ENCODE measurements at places on chromosomes 3 and 15.
A peak's percentile ranks its signal among the peaks of the same experiment; 100 is the strongest.

GRCh38 chr3:19866751-19867347 lies 67.2 kb downstream of the EFHB start:
- peak; percentile 20 for DNase-seq

DNA sequence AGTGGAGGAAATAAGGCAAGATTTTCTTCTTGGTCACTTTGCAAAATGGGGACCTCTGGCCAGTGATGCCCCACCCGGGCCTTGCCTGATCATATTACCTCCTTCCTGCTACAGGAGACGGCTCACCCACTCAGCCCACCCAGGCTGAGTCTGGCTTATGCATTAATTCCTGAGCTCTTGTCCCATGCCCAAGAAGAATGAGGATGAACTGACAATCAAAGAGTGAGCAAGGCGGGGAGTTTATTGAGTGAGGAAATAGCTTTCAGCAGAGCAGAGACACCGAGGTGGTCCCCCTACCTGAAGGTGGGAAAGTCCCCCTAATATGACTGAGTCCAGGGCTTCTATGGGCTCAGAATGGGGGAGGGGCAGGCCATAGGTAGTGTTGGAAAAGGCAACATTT lies 107.5 kb downstream of the EOMES start:
- no peak for DNase-seq

DNA sequence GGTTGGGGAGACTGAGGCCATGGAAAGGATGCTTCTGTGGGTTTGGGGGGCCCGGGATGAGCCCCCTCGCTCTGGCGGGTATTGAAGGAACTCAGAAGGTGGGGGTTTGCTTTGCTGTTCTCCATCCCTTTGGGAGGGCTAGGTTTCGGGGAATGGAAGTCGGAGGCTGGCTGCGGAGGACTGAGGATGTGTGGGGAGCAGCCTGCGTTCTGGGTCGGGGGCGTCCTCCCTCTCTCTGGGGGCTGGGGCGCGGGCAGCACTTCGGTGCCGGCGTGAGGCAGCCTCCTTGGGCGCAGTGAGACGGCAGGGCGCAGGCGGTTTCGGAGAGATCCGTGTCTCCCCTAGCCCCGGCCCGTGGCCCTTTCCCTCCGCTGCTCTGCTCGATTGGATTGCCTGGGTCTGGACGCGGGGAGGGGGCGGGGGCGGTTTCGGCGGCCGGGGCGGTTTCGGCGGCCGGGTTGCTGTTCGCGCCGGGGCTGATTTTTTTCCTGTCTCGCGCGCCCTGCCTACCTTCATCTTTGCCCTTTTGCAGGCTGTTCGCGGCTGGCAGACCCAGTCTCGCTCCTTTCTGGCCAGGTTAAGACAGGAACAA lies 1.4 kb downstream of the PTPRG start:
- DNase-seq: no peak

GRCh38 chr3:13683288-13683687 lies 134.4 kb downstream of the FBLN2 start:
- DNase-seq: no peak

DNA sequence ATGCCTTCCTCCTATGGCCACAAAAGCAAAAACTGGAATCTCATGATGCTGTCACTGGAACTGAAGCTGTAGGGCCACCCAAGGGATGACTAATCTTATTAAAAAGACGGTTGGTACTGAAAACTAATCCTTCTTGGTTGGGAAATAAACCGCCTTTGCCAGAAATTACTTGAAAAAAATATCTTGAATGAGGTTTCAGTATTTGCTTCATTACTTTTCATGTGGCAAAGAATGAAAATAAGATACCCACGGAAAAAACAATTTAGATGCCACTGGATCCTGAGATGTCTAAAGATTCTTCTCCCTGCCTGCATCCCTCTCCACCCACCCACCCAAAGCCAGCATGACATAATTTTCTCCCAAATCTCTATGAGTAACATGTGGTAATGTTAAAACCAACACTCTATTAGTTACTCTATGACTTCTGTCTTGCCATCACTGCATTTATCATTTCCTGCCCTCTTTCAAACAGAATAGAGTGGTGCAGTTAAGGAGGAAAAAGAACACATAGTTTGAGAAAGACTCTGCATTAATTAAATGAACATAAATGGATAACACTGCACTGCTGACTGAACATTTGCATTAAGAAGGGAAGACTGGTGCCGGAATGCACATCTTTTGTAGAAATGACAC lies 111.8 kb upstream of the DPH6 start:
- DNase-seq: no peak

DNA sequence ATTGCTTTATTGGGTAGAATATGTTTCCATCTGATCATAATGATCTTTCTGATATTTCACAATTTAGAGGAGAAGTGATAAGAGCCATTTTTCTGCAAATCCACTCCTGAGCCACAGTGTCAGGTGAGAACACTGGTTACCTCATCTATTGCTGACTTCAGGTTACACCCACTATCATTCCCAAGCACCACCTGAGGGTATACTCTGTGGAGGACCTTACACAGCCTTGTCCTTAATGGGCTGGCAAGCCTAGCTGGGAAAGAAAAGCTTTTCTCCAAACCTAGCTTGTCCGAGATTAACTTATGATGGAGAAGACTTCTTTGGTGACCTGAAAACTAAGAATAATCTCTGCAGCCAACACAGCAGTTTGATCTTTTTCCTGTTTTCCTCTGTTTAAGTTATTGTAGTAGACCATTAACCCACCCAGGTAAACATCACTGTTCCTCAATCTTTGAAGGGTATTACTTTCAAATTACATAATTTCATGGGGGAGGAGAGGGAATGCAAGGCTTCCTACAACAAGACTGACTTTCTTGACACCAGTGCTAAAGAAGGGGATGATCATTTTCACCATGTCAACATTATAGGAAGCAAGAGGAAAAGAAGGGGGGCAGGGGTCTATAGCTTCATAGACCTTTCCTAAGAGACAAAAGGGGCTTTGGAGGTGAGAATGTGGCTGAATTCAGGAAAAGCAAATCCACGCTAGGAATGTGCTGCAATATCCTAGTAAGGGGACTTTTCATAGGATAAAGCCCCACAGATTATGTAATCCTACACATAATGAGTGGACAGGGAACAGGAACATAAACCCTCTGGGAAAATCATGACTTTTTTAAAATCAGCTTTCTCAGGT lies 1.7 kb downstream of the NCEH1 start:
- DNase-seq: no peak

- DNase-seq: peak; percentile 29
These were observed 11.0 kb upstream of the CTNNB1 start for GRCh38 chr3:41188306-41188705.

- DNase-seq: no peak
These were observed 496.9 kb upstream of the SUCLG2 start for GRCh38 chr3:68151359-68151758.

DNA sequence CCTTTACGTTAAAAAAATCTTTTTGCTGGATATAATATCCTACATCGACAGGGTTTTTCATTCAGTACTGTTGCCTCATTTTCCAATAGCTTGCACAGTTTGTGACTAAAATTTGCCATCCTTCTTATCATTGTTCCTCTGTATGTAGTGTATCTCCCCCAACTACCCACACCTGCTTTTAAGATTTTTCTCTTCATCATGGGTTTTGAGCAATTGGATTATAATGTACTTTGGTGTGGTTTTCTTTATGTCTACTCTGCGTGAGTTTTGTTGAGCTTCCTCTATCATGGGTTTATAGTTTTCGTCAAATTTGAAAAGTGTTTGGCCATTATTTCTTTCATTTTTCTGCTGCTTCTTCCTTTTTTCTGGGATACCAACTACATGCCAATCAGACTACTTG lies 39.6 kb upstream of the MEF2A start:
- DNase-seq: no peak

GRCh38 chr15:58070801-58071418 lies 5.4 kb upstream of the ALDH1A2 start:
- DNase-seq: peak; percentile 31

GRCh38 chr3:169615833-169616232 lies 47.7 kb downstream of the MECOM start:
- no peak for DNase-seq

GRCh38 chr3:156218353-156218744 lies 98.0 kb downstream of the KCNAB1 start:
- DNase-seq: no peak

DNA sequence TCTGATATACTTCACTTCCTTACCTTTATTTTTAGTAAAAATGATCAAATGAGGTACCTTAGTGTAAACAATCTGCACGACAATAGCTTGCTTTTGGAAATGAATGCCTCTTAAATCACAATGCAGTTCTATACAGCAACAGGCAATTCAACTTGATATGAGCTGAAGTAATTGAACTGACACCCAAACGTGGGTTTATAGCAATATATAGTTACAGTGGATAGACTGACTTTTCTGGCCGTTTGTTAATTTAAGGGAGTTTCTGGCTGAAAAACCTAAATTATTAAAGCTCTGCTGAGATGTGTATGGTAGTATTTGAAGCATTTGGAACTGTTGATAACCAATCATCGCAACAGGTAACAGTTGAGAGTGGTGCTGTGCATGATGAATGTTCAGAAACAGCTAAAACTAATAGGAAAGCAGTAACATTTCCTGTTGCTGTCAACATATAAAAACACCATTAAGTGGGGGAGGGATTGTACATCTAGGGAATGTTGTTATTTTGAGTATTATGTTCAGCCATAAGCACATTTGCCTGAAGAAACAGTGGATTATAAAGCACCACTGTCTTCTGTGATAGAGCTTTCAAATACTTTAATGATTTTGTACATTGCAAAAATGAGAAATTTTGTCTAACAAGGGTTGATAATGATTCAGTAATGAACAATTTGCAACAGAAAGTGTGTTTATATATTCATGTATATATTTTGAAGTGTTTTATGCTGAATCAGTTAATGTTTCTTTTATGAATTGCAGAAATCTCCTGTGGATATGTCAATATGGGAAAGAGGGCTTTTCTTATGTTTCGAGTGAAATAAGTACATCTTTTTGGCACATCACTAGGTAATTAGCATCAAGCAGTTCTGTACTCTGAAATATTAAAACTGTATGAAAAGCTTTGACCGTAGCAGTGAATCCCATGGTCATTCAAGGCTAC lies 176.1 kb downstream of the TCF12 start:
- no peak for DNase-seq

DNA sequence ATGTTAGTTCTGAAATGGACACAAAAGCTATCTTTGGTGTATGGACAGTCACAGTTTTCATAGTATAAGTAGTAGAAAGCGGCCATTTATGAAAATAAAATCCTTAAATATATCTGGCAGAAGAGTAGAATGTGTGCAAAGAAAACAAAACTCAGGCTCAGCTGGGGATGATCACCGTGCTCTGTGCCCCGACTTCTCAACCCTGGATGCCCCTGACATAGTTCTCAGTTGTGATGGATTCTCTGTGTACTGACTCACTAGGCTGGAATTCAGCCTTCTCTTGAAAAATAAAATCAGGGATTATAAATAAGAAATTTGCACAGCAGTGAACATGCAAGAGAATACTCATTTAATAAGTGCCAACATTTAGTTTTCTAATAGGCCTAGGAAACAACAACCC lies 925.1 kb upstream of the NR2F2 start:
- no peak for DNase-seq

GRCh38 chr3:45777111-45777745 lies 19.1 kb downstream of the SLC6A20 start:
- DNase-seq: no peak

- DNase-seq: no peak
These were observed 534 bp upstream of the UBE2E1 start for GRCh38 chr3:23805210-23805632.

DNA sequence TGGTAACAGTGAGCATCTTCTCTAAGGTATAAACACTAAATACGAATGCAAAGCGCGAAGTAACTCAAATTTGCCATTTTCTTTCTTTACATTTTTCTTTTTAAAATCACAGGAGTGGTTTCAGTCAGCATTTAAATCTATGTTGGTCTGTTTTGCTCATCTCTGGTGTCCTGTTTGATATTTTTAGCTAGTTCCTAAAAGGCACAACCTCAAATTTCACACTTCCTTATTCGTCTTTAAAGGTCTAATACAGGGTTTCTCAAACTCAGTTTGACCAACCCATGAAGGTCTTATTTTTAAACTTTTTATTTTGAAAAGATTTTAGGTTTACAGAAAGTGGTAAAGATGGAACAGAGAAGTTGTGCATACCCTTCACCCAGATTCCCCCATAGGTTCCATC lies 201.1 kb downstream of the MAGI1 start:
- no peak for DNase-seq

DNA sequence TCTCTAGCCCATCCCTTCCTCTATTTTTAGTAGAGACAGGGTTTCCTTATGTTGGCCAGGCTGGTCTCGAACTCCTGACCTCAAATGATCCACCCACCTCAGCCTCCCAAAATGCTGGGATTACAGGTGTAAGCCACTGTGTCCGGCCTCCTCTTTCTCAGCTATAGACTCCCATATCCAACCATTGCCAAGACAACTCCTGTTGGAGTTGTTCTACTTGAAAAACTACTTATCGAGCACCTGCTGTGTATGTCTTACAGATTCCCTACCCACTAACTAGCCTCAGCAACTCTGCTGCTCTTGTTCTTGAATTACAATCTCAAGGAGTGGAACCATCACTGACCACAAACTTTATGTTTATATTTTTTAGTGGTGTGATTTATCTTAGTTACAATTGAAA lies 186.6 kb downstream of the SLC9A9 start:
- no peak for DNase-seq

- DNase-seq: no peak
These were observed 126.8 kb upstream of the GOLGA6L4 start for GRCh38 chr15:84108728-84109127.

- DNase-seq: no peak
These were observed 190.4 kb downstream of the MBNL1 start for GRCh38 chr3:152459118-152459515.

GRCh38 chr3:17749705-17750293 lies 7.4 kb upstream of the TBC1D5 start:
- no peak for DNase-seq

- DNase-seq: no peak
These were observed 37.7 kb upstream of the MRPS22 start for GRCh38 chr3:139306078-139306477.

DNA sequence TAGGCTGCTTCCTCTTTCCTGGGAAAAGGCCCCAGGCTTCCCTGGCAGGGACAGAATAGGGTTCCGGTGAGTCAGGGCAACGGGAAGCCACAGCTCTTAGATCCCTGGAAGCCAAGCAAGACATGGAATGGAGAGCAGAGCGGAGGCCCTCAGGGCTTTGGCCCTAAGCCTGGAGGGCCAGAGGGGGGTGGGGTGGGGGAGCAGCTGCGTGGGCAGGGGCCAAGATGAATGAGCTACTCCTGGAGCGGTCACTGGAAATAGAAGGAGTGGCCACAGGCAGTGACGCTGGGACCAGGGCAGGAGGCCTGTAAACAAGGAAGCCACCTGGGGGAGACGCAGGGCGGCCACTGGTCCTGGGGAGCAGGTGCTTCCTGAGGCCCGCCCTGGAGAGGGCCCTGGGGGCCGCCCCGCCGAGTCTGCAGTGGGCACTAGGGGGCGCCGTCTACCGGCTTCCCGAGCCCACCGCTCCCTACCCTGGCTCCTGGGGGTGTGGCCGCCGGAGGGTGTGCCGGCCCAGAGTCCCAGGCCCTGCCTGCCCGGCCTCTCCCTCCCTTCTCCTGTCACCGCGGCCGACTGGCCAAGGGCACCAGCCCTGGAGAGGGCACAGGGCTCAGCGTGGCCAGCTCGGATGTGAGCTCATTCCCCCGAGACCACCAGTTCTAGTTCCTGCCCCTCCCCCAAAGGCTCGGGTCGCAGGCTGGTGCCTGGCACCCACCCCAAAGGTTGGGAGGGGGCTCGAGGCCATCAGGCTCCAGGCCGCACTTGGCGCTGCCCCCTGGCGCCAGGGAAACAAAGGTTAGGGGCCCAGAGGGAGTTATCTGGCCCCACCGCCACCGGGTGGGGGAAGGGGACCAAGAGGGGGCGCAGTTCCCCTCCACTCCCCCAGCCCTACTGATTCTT lies 12.1 kb downstream of the VPS18 start:
- peak; percentile 81 for DNase-seq

Measured in activated naive CD4-positive, alpha-beta T cell treated with anti-CD3 and anti-CD28 coated beads, Interleukin-2, amount 50 U/mL, for 16 hours (primary cell).